Activated CD8-positive, alpha-beta memory T cell treated with anti-CD3 and anti-CD28 coated beads, Interleukin-2, amount 50 U/mL, for 48 hours (primary cell): ENCODE measurements at places on chromosomes 2 and 18.

- no peak for DNase-seq
Measured at GRCh38 chr2:32358111-32358482, 1.3 kb downstream of the BIRC6 start.

DNA sequence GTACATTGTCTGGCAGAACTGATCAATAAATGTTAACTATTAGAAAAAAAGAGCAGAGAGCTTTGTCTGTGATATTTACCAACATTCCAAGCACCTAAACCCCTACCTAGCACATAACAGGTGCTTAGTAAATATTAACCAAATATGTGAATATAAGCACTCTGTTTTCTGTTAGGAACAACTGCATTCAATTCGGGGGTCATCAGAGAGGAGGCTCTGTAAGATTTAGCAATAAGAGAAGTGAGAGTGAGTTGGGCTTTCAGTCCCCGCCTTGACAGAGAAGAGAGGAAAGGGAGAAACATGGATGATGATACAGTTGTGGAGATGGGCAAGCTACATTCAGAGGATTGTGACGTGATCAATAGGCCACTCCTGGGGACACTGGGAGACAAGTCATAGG lies 47.7 kb downstream of the MYOM1 start:
- no peak for DNase-seq

DNA sequence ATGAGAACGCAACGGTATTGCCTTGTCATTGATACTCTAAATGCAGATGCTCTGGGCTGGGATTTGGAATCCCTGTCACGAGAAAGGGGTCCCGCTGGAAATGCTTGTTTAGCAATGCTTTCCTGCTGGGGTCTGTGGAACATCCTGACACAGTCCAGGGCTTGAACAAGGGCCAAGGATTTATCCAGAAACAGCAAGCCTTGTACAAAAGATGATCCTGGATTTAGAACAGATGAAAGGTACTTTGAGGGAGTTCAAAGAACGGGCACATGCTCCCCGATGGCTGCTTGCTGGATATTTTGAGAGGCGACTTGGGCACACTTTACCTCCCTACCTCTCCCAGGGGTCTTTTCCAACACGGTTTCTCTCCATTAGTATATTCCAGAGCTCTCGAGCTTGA lies 108.1 kb upstream of the CELF4 start:
- no peak for DNase-seq

DNA sequence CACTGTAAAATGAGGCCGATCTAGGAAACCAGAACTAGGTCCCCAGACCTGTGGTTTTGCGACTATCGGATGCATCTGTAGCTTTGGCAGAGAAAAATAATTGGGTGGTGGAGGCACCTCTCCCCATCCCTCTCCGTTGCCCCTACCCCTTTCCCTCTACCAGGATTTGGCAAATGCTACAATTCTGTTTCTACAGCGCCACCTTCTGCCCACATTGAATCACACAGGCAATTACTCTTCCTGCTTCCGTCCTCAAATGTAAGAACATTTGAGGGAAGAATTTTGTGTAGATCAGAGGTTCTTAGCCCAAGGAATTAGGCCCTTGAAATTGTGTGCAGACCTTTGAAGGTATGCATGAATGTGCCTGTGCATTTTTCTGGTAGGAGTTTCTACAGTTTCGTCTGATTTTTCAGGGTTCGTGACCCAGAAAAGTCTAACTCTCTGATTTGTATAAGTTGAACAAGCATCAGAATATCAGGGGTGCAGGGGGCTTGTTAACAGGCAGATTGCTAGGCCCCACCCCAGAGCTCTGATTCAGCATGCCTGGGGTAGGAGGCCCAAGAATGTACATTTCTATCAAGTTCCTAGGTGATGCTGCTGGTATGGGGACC lies 11.2 kb downstream of the ATP6V1B1 start:
- DNase-seq, result peak; percentile 57
